ENCODE measurements at places on chromosomes 4 and X. TPM values are rescaled to one million over a fixed set of nuclear protein-coding genes. Genes with fewer than 3 reads are reported as not detected.

Gene MED12
- total RNA-seq, result 107 TPM

Gene AREG
- total RNA-seq, result 2.3 TPM

Gene SEL1L3
- 13.4 TPM for total RNA-seq

Gene TCEANC
- 5.0 TPM for total RNA-seq

Gene TBX22
- total RNA-seq, result not detected

Gene RBMXL3
- total RNA-seq, result not detected

Gene NDST4
- total RNA-seq, result not detected

Gene FAM133A
- 0.55 TPM for total RNA-seq

Gene MAPK10
- 32.2 TPM for total RNA-seq

Gene SMS
- 161 TPM for total RNA-seq

Gene HDX
- total RNA-seq, result 7.7 TPM

Gene MSX1
- total RNA-seq, result 7.1 TPM

Gene PCSK1N
- total RNA-seq, result 2.5 TPM

Gene KDR
- 69.0 TPM for total RNA-seq

Gene ARHGEF38
- total RNA-seq, result not detected

Gene RNF175
- total RNA-seq, result not detected

Gene TMEM131L
- 3.0 TPM for total RNA-seq

Gene SAGE1
- not detected for total RNA-seq

Gene TCP11X2
- total RNA-seq, result not detected

Gene BEX2
- 62.2 TPM for total RNA-seq

Gene MAGEC3
- total RNA-seq, result not detected

Gene RASSF6
- total RNA-seq, result not detected

Gene IL1RAPL1
- total RNA-seq, result not detected

Gene INTU
- total RNA-seq, result 8.1 TPM

Data from adrenal gland (tissue), 19 donors.